ENCODE measurements at places on chromosomes 11 and 22. TPM values are rescaled to one million over a fixed set of nuclear protein-coding genes. Genes with fewer than 3 reads are reported as not detected.

DNA sequence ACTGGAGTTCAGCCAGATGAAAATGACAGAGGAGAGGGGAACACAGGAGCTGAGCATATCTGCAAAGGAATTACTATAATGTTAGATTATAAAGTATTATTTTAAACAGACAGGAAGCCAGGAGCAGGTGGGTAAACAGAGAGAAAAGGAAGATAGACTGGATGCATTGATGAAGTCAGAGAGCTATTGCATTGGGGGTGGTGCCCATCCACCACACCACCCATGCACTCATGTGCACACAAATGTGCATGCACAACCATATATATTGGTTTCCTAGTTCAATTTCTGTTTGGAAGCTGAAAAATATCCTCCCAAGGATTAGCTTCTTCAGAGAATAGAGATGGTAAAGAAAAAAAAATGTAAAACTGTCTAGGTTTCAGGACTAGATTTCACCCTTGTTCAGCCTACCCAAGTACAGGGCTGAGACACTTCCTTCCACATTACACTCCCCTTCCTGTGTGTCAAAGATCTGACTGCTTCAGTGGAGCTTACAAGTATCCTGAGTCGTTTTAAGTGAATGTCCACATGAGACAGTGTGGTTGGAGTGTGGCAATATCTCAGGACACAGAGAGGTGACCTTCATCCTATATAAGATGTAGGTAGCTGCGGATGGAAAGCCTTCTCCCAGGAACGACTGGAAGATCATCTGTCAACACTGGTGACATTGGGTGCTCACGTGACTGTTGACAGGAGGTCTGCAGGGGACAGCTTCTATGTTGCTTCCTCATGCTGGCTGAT lies 12.2 kb upstream of the SMPD1 start:
- H3K27ac ChIP-seq: no peak overlapping the region
- no peaks in the 10 kb centered on the region for H3K4me1 ChIP-seq
- DNase-seq: no peak
- no peaks in the 10 kb centered on the region for H3K36me3 ChIP-seq
- no peak overlapping the region for H3K4me3 ChIP-seq

DNA sequence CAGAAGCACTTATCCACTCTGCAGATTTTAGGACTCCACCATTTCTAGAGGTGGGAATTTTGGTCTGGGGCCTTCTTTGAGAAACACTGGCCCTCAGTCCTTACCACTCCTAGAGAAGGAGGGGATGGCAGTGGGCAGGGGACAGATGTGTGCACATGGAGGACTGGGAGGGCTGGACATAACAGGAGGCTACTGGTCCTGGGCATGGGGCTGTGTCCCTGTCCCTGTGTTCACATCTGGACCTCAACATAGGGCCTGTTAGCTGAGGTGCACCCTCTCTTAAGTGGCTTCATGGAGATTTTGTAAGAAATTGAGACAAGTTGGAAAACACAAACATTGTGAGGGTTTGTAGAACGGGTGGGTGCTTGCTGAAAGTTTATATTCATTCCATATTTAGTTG lies 103.4 kb downstream of the ATXN10 start:
- H3K36me3 ChIP-seq: no peaks in the 10 kb centered on the region
- H3K4me1 ChIP-seq: no peaks in the 10 kb centered on the region
- no peak for DNase-seq
- H3K4me3 ChIP-seq: no peak overlapping the region
- no peaks in the 10 kb centered on the region for H3K27me3 ChIP-seq
- no peak overlapping the region for H3K27ac ChIP-seq

DNA sequence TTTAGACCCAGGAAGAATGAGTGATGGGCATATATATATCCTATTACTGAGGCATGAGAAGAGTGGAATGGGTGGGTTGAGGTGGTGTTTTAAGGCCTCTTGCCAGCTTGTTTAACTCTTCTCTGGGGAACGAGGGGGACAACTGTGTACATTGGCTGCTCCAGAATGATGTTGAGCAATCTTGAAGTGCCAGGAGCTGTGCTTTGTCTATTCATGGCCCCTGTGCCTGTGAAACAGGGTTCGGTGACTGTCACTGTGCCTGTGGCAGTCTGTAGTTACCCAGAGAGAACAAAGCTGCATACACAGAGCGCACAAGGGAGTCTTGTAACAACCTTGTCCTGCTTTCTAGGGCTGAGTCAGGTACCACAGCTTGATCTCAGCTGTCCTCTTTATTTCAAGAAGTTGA lies 11.7 kb downstream of the LIMK2 start:
- no peak overlapping the region for H3K27ac ChIP-seq
- H3K4me3 ChIP-seq: no peak overlapping the region
- H3K36me3 ChIP-seq: no peaks in the 10 kb centered on the region
- no peaks in the 10 kb centered on the region for H3K4me1 ChIP-seq

DNA sequence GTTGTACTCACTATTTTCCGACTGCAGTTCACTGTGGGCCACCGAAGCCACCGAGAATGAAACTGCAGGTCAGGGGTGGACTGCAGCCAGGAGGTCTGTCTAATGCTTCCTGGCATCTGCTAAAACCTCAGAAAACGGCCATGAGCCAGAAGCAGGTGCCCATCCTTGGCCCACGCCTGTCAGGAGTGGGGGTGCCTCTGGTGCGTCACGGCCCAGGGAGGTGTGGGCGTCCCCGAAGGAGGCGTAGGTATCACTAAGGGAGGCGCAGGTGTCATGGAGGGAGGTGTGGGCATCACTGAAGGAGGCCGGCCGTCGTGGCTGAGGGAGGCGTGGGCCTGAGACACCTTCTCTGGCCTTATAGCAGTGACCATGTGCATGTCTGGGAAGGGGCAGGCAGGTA lies 456.2 kb downstream of the TBC1D22A start:
- no peaks in the 10 kb centered on the region for H3K36me3 ChIP-seq
- DNase-seq: no peak
- H3K4me1 ChIP-seq: no peaks in the 10 kb centered on the region
- H3K27ac ChIP-seq: no peak overlapping the region

DNA sequence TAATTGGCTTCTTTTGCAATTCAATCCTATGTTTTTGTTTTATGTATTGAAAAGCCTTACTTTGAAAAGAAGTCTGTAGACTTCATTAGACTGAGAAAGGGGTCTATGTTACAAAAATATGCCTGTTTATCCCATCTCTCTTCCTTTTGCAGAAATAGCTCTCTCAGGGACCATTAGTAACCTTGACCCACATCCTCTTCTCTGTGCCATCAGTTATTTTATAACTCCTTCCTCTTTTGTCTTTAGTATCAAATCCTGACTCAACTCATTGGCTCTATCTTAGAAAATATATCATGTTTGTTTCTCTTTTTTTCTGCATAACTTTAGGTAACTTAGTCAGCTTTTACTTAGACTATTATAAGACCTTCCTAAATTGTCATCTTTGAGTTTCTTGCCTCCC lies 20.3 kb downstream of the ZC3H12C start:
- no peak for DNase-seq
- no peaks in the 10 kb centered on the region for H3K4me1 ChIP-seq
- no peak overlapping the region for H3K4me3 ChIP-seq
- no peaks in the 10 kb centered on the region for H3K27me3 ChIP-seq
- no peak overlapping the region for H3K27ac ChIP-seq

DNA sequence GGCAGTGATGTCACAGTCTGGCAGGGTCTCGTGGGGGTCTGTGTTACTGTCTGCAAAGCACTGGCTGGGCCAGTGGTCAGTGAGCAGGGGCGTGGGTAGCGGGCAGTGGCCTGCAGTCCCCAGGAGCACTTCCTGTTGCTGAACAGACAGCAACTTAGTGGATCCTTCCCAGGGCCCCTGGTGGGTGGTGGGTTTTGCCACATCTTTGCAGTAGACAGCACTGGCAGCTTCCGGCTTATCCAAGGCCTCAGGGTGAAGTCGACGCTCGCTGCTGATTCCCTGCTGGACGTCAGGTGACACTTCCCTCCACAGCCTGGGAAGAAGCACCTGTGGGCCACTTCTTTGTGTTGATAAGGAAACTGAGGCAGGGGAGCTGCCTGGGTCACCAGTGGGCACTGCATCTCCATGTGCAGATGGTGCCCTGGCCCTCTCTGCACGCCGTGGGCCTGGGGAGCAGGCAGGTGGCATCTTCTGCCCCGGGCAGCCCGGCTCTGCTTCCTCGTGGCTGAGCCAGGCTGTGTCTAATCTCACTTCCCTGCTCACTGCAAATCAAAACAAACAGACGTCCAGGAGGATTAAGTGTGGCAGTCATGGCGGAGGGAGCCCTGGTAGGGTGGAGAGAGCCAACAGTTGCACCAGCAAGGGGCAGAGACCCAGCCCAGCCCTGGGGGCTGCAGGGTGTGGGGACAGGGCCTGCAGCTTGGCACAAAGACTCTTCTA lies 79.8 kb downstream of the KCNQ1 start:
- no peaks in the 10 kb centered on the region for H3K36me3 ChIP-seq
- no peaks in the 10 kb centered on the region for H3K4me1 ChIP-seq
- no peak overlapping the region for H3K27ac ChIP-seq

DNA sequence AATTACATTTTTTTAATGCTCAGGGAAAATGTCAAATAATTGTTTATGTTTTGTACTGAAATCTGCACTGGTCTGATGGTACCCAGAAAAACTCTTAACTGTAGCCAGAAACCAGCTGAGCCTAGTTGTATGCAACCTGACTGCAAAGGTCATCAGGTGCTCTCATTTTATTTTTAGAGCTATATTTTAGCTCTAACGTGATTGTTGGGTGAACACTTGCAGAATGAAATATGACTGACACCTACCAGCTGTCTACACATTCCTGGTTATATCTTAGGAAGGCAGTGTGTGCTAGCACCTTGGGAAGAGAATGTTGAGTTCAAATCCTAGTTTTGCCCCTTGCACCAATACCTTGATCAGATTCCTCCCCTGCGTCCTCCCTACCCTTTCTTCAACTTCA lies 23.6 kb downstream of the PTPRJ start:
- H3K4me1 ChIP-seq: peaks cover 4% of the 10 kb centered on the region
- H3K27ac ChIP-seq: no peak overlapping the region
- H3K36me3 ChIP-seq: no peaks in the 10 kb centered on the region
- no peak for DNase-seq

DNA sequence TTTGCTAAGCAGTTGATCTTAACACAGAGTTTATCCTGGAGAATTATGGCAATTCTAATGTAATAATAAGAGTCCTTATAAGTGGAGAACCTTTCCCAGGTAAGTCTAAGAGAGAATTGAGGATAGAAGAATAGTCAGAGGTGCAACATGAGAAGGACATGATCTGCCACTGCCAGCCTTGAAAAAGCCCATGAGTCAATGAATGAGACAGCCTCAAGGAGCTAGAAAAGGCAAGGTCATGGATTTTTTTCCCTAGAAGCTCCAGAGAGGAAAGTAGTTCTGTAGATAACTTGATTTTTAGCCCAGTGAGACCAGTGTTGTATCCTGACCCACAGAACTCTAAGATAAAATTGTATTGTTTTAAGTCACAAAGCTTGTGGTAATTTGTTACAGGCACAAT lies 16.9 kb downstream of the MS4A6A start:
- no peak overlapping the region for H3K4me3 ChIP-seq
- peaks cover 2% of the 10 kb centered on the region for H3K27me3 ChIP-seq
- DNase-seq: no peak
- no peak overlapping the region for H3K27ac ChIP-seq
- no peaks in the 10 kb centered on the region for H3K4me1 ChIP-seq

- no peaks in the 10 kb centered on the region for H3K27me3 ChIP-seq
- no peaks in the 10 kb centered on the region for H3K4me1 ChIP-seq
- H3K36me3 ChIP-seq: no peaks in the 10 kb centered on the region
- H3K27ac ChIP-seq: no peak overlapping the region
These were observed 379.2 kb downstream of the NELL1 start for GRCh38 chr11:21048626-21049025.

DNA sequence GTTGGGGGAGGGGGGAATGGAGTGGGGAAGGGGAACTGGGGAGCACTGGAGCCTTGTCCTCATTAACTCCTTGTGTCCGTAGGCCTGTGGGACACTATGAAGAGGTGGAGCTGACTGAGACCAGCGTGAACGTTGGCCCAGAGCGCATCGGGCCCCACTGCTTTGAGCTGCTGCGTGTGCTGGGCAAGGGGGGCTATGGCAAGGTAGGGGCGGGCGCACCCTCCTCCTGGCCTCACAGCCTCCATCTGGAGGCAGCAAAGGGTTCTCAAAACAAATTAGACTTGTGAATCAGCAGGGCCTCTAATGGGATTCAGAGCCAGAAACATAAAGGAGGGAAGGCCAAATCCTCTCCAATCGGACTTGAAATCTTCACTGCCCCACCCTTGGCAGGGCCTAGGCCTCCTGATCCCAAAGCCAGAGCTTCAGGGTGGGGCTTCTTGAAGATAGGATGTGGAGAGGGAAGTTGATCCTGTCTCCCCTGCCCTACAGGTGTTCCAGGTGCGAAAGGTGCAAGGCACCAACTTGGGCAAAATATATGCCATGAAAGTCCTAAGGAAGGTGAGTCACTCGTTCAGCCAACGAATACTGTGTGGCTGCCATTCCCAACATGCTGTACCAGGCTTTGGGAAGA lies 859 bp downstream of the RPS6KB2 start:
- no peak overlapping the region for H3K27ac ChIP-seq
- no peaks in the 10 kb centered on the region for H3K27me3 ChIP-seq

GRCh38 chr11:84261707-84262106 lies 975.5 kb upstream of the CCDC90B start:
- no peaks in the 10 kb centered on the region for H3K4me1 ChIP-seq
- no peak overlapping the region for H3K4me3 ChIP-seq
- no peaks in the 10 kb centered on the region for H3K27me3 ChIP-seq
- no peak overlapping the region for H3K27ac ChIP-seq
- H3K36me3 ChIP-seq: no peaks in the 10 kb centered on the region
- DNase-seq: no peak

- peaks cover 12% of the 10 kb centered on the region for H3K4me1 ChIP-seq
- no peaks in the 10 kb centered on the region for H3K27me3 ChIP-seq
- H3K36me3 ChIP-seq: peaks cover 6% of the 10 kb centered on the region
These were observed 33.5 kb downstream of the SPECC1L start for GRCh38 chr22:24304062-24304675.

GRCh38 chr11:19954899-19955298 lies 205.4 kb downstream of the DBX1 start:
- no peak overlapping the region for H3K4me3 ChIP-seq
- DNase-seq: no peak
- H3K4me1 ChIP-seq: peaks cover 3% of the 10 kb centered on the region
- no peaks in the 10 kb centered on the region for H3K27me3 ChIP-seq

The PDE3B gene
- total RNA-seq: 15.1 TPM

The LRRC56 gene
- total RNA-seq: 1.0 TPM

The TBX10 gene
- not detected for total RNA-seq

The C11orf42 gene
- total RNA-seq: not detected

The CCDC89 gene
- total RNA-seq: 1.1 TPM

The C22orf39 gene
- 29.3 TPM for total RNA-seq
